ENCODE measurements at places on chromosomes 1 and 21.

- DNase-seq = no peak
These were observed 17.2 kb downstream of the SPOCD1 start for GRCh38 chr1:31798433-31799195.

DNA sequence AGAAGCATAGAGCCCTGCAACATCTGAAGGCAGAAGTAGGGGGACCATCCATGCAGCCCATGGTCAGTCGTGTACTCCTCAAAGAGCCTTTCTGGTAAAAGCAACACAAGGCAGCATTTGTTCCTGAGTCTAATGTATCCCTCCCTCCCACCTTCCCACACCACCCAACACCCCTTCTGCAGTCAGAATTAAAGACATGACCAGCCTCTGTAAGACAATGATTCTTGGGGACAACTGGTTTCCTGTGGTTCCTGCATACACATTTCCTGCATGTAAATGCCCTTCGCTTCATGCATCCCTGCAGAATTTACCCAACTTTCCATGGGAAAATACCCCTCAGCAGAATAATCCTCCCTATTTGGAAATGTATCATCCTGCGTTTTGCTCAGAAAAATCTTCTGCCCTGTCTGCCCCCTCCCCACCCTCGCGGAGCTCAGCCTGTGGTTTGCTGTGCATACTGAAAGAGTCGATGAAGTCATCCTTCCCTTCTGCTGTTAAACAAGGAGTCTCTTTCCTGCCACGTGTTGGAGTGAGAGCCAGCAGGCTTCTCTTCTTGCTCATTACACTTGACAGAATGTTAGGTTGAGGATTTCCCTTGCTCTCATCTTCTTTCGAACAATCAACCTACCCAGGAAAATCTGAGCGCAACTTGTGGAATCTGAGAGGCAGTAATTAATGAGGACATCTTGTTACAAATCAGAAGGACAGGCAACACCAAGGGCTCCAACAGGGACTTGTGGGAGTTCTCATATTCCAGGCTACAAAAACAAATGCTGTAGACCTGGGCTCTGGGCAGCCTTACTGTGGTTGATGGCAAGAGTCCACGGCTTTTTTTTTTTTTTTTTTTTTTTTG is 4.7 kb downstream of the TNN start:
- DNase-seq = no peak

DNA sequence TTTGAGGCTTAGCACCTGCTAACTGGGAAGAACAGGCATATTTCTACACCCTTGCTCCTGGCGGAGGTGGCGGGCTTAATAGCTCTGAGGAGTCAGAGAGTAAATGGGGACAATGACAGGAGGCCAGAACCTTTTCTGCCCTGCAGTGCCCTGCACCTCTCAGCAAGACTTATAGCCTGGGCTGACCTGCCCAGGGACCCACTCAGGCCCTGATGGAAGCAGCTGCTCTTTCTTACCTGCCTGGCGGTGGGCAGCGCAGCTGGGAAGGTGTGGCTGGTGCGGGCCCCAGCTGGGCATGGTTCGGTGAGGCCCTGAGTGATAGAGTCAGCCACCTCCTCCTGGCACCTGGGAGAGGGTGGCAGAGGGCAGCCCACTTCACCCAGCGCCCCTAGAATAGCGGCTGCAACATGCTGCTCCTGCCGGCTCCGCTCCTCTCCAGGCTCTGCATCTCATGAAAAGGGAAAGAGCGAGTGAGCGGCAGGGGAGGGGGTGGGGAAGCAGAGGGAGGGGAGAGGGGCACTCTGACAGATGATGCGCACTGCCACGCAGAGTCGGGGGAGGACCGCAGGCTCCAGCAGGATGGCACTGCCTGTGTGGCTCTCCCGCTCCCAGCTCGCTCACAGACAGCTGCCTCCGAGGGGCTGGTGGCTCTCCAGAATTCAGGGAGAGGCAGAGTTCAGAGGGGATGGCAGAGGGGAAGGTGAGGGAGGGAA is at the start of gene RGS8:
TSS of gene RGS8 (minus strand) at position 472 of the 713 bp plus-strand sequence. CDS start 14,938 bp downstream, outside the sequence.
- no peak for DNase-seq

- no peak for DNase-seq
These were observed 14.5 kb downstream of the RGS4 start for GRCh38 chr1:163083690-163084089.

- DNase-seq = no peak
These were observed 15.8 kb downstream of the GADD45A start for GRCh38 chr1:67700692-67701410.

DNA sequence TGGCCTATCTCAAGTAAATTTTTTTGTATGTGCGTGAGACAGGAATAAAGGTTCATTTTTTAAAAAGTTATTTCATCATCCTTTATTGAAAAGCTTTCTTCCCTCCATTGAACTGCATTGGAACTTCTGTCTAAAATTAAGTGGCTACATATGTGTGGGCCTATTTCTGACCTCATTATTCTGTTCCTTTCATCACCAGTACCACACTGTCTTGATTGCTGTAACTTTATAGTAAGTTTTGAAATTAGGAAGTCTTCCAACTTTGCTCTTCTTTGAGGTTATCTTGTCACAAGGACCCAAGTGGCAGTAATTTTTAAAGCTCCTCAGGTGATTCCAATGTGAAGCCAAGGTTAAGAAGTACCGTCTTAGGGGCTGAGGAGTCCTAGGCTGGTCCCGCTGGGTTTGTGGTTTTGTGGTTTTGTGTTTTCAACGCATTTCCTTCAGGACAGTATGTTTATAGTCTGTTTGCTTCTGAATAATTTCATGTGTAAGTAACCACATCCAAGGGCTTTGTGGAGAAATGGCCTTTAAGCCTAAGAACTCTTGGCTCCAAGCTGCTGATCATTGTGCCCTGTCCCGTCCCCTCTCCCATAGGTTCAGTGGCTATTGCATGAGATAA is 12.4 kb upstream of the SCAF4 start:
- no peak for DNase-seq

DNA sequence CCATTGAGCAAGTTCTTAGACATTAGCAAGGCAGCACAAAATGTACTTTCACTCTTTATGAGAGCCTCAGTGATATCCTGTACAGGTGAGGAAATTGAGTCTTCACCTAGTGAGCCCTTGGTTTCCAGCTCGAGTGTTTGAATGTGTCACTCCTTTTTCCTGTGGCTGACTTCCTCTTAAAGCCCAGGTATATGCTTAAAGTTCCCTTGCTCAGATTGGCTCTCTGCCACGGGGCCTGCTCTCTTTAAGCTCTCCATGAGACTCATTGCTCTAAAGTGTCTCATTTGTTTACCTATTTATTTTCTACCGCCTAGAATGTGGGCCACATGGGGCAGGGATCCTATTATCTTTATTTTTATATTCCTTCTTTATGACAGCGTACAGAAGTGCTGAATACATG is 324.9 kb downstream of the SIPA1L2 start:
- no peak for DNase-seq

DNA sequence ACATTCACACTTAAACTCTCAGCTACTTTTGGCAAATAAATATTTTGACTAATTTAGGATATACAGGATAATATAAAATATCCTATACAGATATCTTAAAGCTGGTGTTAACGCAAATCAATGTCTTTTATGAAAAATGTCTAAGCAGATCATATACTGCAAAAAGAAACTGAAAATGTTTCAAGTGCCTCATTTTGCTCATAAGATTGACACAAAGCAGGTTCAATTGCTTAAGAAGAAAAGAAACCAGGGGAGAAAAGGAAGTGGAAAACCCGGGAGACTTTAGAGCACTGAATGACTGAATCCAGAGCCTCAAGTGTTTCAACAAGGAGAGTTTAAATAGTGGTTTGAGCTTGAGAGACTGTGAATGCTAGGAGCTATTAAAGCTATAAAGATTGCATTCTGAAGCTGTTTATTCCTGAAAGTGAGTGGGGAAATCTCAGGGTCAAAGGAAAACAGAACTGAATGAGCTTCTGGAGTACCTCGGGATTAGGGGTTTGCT is 1943.0 kb downstream of the MRPL39 start:
- no peak for DNase-seq

DNA sequence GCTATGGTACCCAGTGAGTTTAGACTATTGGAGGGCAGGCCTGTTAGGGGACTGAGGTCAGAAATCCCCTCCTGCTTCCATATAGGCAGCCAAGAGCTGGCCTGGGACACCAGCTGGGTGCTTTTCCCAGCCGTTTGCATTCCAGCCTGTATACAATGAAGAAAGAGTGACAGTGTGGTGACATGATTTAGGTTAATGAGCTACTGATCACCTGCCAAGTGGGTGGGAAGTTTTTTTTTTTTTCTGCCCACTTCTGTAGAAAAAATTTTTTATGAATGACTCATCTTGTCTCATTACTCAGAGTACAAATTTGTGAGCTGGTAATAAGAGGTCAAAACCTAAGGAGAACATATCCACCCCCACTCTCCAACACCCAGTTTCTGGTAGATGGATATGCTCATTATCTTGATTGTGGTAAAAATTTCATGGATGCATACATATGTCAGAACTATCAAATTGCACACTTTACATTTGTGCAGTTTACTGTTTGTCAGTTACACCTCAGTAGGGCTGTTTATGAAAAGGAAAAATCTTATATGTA is 16.4 kb upstream of the CGN start:
- no peak for DNase-seq

GRCh38 chr1:150612014-150612345 is 17.4 kb downstream of the ENSA start:
- no peak for DNase-seq

- DNase-seq = no peak
These were observed 317.4 kb upstream of the RUNX1 start for GRCh38 chr21:35366394-35367080.

- no peak for DNase-seq
These were observed 272.9 kb upstream of the C1orf105 start for GRCh38 chr1:172147541-172147940.

DNA sequence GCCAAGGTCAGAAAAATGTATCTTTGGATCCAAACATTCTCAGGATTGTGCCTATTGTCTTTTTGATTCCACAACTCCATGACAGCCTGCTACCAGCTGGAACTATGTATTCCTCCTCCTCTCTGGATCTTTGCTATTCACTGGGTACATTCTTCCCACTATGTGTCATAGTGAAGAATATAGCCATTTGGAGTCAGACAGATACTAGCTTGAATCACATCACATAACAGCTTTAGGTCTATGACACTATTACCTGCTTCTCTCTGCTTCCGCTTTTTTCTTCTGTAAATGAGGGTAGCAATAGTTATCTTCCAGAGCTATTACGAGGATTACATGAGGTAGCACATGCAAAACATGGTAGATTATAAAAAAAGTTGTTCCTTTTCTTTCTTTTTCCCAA is 5.4 kb upstream of the EXO1 start:
- DNase-seq = no peak

GRCh38 chr1:55050283-55050682 is 10.9 kb downstream of the PCSK9 start:
- DNase-seq = no peak

DNA sequence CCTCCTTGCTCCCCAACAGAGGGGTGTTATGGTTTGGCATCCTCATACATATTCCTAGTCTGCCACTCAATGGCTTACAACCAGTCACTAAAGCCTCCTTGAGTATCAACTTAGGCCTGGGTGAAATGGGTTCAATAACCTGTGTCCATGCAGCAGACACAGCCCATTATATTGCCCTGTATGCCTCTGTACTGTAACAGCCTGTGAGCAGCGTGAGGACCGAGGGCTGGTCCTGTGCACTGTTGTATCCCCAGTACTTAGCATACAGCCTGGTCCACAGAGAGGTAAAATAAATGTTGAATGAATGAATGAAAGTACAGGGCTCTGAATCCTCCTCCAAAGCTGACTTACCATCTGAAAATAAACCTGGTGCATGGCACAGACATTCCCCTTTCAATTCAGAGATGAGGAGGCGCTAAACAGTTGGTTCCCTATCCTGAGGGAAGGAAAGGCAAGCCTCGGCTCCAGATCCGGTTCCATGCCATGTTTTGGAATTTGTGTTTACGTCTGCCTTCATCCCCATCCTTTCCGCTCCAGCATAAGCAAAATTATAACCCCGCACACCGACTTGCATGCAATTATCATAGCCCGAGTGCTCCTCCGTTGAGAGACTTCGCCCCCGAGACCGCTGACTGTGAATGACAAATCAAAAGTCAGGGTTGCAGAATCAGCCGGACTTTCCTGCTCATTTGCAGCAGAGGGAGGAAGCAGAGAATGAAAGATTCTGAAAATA is 45.0 kb upstream of the DNAJC6 start:
- no peak for DNase-seq

- DNase-seq = no peak
These were observed 68.8 kb upstream of the WDR26 start for GRCh38 chr1:224503161-224504118.

GRCh38 chr21:28762357-28762735 is 230.3 kb downstream of the LTN1 start:
- no peak for DNase-seq

DNA sequence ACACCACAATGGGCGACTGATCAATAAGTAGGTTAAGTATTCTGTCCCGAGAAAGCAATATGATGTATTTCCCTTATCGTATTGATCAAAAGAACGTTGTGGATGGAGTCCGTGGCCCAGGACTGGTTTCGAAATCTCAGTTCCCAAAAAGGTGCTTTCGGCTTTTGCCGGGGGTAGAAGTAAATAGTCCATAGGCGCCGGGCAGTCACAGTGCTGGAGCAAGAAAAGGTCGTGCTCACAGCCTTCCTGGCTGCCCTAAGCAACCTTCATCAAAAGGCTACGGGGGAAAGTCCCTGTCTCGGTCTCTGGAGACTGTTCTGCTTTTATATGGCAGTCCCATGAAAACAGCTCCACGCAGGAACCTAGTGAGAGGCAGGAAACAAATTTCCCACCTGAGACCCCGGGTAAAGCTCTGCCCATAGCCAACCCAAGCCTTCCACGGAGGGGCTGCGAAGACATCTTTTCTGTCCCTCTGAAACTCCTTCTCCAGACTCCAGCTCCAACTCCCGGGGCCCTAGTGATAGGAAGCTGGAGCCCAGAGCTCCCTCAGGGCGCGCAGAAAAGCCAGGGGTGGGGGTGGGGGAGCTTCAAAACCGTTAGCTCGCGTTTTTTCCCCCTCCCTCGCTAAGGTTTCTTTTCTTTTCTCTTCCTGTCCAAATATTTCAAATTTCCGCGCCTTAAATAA is 7.0 kb downstream of the CDKN2C start:
- no peak for DNase-seq

DNA sequence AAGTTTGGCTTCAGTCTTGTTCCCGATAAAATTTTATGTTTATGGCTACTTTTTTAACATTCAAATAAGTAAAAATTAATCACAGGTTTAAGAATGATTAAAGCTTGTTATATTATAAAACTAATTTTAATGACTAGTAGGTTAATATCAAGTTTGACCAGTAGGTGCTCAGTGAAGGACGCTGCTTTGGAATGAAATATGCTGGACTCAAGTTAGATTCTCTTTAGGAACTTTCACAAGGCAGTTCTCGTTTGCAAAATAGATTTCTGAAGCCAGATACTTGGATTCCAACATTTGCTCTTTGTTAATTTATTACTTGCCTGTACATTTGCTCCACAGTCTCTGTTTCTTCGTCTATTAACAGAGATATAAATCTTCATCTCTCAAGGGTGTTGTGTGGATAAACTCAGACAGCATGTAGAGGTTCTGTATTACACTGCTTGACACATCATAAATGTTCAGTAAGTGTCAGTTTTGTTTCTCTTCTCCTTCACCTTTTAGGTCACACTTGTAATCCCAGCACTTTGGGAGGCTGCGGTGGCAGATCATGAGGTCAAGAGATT is 432.8 kb upstream of the CHRM3 start:
- no peak for DNase-seq

GRCh38 chr1:51341876-51342496 is 11.6 kb upstream of the TTC39A start:
- DNase-seq = no peak

- no peak for DNase-seq
These were observed 55.6 kb downstream of the NKAIN1 start for GRCh38 chr1:31183927-31184554.
